Effector memory CD4-positive, alpha-beta T cell (primary cell): ENCODE measurements at places on chromosomes 11 and 22.

GRCh38 chr22:37211075-37211865 is 1.0 kb downstream of the SSTR3 start:
- no peak for DNase-seq

DNA sequence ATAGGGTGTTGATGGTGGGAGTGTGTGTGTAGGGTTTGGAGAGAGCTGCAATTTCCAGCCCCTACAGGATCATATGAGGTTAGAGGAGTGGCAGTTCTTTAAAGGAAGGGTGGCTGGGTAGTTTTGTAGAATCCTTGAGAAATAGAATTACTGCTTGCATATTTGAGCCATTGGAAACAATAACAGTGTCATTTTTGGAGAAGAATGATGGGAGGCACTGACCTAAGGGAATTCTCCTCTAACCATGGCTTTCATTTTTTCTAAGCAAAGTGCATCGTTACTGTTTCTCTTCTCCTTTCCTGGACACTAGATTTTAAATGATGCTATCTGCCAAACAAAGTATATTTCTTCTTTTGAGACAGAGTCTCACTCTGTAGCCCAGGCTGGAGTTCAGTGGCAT is 66.9 kb upstream of the RRM1 start:
- DNase-seq: no peak

- no peak for DNase-seq
Observed at GRCh38 chr11:131807876-131808275, 437.5 kb downstream of the NTM start.

- peak; percentile 51 for DNase-seq
Observed at GRCh38 chr22:20117633-20118299, 740 bp upstream of the TRMT2A start.

- DNase-seq: peak; percentile 29
Observed at GRCh38 chr11:95923728-95924413, at the start of gene MTMR2. Gene MTMR2 (minus strand): TSS chr11:95924107. CDS start chr11:95923954, 153 bp downstream.

DNA sequence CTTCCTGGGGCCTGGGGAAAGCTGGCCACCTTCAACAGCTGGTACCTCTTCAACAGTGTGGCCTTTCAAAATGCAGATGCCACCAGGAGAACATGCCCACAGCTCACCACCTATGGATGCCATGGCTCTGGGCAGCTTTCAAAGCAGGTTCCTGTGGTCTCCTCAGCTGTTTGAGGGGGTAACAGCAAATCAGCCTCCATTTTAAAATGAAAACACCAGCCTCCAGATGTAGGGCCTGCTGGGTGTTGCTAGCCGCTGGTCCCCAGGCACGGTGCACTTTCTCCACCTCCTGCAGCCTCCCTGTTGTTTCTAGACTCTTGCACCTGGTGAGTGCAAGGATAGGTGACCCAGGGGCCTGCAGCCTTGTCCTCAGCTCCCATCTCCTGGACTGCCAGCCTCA is 10.0 kb downstream of the CDPF1 start:
- DNase-seq: no peak

- DNase-seq: no peak
Observed at GRCh38 chr22:47337161-47337621, 574.7 kb downstream of the TBC1D22A start.

DNA sequence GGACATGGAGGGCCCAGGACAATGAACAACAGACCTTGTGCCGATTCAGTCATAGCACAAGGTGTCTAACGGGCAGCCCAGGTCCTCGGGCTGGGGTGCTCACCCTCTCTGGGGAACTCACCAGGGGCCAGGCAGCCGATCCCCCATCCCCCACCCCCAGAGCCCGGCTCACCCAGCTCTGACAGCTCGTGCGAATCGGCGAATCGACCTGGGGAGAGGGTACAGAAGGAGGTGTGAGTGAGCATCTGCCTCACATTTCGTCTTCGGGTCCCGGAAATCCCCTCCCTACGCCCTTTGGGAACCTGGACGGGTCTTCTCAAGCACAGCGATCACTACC is 423 bp downstream of the PEX16 start:
- DNase-seq: no peak

- no peak for DNase-seq
Observed at GRCh38 chr11:129694538-129694937, 121.1 kb upstream of the TMEM45B start.
